ENCODE measurements at places on chromosomes 6 and 20. TPM values are rescaled to one million over a fixed set of nuclear protein-coding genes. Genes with fewer than 3 reads are reported as not detected.

PRSS16 gene
- 27.0 TPM for polyA plus RNA-seq

ACTL10 gene
- polyA plus RNA-seq: 1.6 TPM

GPLD1 gene
- polyA plus RNA-seq: 0.60 TPM

DNA sequence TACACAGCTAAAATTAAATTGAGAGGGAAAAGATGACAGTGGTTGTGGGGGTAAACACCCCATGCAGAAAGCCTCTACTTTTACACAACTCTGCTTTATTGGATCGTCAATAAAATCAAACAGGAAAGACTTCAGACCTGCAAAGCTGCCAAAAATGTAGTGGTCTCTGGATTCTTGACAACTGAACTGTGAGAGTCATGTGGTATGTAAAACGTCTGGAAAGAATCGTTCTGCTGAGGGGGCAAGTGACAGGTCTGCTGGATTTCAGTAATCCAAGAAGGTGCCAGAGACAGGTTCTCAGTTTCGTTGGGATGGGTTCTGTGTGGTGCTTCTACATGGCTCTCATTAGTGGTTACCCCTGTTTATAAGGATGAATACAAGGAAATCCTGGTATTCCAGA is 63.3 kb downstream of the TSPYL4 start:
- DNase-seq: no peak

- DNase-seq: no peak
Observed at GRCh38 chr20:5932796-5933195, 17.5 kb downstream of the TRMT6 start.

DNA sequence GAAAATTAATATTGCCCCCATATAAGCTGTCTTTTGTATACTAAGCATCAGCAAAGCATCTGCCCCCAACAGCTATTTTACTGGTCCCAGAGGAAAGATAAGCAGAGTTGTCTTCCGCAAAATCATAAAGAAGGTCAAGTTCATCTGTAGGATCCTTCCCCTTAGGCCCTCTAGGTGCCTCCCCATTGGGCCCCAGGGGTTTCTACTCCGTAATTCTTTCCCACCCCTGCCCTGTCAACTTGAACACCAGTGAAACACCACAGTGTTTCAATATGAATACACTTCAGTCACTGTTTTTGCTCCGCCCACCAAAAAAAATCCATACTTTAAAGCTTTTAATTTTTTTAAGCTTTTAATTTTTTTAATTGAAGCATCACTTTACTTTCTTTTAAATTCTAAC is 159.2 kb downstream of the ATXN1 start:
- no peak for DNase-seq

DNA sequence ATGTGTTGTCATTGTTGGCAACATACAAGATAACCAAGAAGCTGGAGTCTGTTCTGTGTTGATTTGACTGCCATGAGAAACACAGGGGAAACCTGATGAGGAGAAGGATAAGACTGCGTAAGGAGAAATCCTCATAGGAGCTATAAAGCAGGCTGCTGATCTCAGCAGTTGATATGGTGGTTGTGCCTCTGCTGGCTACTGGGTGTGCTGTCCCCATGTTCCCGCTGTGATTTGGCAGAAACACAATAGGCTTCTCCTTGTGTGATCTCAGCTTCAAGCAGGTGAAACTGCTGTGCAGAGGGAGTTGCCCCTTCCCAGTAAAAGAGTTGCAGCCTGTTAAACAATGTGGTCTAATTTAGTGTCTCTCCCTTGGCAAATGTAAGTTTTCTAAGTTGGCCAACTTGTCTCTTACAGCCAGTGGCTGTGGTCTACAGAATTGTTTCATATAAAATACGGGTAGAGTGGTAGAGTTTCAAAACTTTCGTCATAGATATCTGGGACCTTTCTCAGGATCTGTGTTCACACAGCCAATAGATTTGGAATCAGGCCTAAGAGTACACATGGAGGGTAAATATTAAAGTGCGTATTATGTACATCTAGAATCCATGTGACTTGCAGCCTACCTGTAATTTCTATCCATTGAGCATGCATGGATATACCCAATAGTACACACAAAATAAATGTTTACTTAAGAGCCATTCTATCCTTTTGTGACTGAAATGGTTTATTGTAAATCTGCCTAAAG is 78.4 kb downstream of the RNF144B start:
- no peak for DNase-seq

GRCh38 chr20:22350624-22351023 is 233.7 kb downstream of the FOXA2 start:
- DNase-seq: no peak

DNA sequence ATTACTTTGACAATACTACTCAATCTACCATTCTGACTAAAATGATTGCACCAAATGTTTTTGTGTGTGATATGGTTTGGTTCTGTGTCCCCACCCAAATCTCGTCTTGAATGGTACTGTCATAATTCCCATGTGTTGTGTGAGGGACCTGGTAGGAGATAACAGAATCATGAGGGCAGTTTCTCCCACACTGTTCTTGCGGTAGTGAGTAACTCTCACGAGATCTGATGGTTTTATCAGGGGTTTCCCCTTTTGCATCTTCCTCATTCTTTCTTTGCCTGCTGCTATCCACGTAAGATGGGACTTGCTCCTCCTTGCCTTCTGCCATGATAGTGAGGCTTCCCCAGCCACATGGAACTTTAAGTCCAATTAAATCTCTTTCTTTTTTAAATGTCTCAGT is 20.8 kb downstream of the SYCP2 start:
- no peak for DNase-seq

GRCh38 chr6:169850746-169851145 is 99.3 kb downstream of the ERMARD start:
- DNase-seq: no peak

DNA sequence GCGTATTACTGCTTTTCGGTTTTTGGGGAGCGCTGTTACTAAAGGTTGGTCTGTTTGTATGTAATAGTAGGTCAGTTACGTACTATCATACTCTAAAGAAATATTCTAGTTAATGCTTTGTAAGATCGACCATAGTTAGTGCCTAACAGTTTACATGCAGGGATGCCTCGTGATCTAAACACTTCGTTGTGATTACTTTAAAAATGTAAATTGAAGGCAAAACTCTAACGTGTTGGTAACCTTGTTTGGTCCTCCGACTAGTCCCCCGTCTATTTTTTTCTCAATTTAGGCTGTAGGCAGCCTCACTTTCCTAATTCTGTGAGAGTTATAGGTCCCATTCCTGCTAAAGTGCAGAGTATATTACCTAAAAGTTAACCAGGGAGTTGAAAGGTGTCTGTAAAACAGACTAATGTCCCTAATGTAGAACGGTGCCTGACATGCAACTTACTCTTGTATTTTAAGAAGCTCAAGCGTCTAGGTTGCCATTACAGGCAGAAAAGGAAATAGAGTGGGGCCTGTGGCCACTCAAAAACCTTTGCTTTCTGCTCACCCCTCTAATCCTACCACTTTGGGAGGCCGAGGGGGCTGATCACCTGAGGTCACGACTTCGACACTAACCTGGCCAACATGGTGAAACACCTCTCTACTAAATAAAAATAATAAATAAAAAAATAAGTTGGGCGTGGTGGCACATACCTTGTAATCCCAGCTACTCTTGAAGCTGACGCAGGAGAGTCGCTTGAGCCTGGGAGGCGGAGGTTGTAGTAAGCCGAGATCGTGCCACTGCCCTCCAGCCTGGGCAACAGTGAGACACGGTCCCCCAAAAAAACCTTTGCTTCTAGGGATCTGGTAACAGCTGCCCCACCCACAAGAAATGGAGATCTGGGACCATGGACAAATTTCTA is 37.8 kb downstream of the HFE start:
- no peak for DNase-seq

DNA sequence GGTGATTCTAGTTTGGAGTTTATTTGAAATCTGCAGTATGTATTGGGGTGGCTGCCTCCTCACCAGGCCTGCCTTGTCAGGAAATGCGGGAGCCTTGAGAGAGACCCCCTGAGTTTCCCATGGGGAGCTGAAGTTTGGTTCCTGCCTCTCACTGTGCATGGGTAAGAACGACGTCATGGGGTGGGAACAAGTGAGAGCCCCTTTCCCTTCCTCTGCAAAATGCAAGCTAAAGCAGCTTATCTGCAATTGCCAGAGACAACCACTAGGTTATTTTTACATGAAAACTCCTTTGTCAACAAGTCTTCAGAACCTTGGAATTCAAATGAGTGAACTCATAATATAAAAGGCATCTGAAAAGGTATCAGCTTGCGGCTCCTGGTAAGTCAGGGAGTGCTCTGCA is 58.4 kb downstream of the TMEM170B start:
- DNase-seq: no peak

DNA sequence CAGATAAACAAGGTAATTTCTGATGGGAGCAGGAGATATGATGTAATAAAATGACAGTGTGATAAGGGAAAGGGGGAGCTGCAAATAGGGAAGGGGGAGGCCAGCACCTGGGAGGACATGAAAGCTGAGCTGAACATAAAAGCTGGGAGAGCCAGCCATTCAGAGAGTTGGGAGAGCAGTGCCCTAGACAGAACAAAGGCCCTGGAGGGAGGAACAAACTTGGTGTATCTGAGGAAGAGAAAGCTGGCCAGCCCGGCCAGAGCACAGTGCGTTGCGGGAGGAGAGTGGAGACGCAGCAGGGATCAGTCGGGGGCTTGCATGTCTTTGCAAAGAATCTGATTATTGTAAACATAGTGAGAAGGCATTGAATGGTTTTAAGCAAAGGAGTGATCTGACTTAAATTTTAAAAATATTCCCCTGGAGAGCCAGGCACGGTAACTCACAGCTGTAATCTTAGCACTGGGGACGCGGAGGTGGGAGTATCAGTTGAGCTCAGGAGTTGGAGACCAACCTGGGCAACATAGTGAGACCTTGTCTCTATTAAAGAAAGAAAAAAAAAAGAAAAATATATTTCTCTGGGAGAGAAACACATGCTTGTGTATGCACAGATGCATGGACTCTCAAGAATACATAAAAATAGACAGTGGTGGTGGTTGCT is 318.2 kb downstream of the ZFAND3 start:
- DNase-seq: no peak

DNA sequence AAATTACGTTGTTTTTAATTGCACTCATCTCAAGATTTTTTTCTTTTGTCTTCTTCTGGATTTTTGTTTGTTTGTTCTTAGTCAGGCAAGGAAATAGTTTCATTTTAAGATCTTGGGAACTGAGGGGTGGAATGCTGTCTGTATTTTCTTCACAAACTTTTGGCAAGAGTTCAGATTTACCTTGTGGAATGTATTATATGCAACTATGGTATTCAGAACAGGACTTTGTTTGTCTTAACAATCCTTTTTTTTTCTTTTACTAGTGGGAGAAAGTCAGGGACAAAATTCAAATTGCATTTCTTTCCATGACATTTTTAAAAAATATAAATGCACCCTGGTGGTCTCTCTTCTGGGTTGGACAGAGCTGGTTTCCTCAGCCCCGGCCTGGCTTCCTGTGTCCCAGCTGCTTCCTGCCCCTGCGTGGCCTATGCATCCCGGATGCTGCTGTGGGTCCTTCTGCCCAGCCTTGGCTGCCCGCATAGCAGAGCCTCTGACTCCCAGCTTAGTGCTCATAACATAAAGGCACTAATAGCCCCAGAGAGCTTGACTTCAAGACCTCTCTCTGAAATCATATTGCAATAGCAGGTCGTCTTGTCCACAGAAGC is 520.7 kb downstream of the QKI start:
- no peak for DNase-seq

VSX1 gene
- 0.03 TPM for polyA plus RNA-seq

ZCCHC3 gene
- polyA plus RNA-seq: 6.2 TPM

- DNase-seq: no peak
Observed at GRCh38 chr20:5696011-5696559, 54.1 kb upstream of the SHLD1 start.

GRCh38 chr6:1972962-1973361 is 272.4 kb downstream of the GMDS start:
- no peak for DNase-seq

Measured in sigmoid colon (tissue), 7 donors.